ENCODE measurements at places on chromosomes 6 and 20.

DNA sequence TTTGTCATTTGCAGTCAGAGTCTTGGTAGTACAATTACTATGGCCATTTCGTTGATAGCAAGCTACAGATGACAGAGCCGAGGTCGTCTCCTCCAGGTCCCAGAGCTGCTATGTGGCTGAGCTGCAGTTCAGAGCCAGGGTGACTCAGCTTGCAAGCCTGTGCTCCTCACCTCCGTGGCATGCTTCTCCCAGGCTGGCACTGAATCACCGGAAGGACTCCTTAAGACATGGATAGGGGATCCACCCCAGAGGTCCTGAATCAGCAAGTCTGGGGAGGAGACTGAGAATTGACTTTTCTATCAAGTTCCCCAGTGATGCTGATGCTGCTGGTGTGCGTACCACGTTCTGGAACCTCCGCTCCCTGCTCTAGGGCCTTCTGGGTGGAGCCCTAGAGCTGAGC is 291.2 kb downstream of the CDH26 start:
- no peak for DNase-seq

- no peak for DNase-seq
Measured at GRCh38 chr20:53664121-53664520, 70.5 kb upstream of the ZNF217 start.

DNA sequence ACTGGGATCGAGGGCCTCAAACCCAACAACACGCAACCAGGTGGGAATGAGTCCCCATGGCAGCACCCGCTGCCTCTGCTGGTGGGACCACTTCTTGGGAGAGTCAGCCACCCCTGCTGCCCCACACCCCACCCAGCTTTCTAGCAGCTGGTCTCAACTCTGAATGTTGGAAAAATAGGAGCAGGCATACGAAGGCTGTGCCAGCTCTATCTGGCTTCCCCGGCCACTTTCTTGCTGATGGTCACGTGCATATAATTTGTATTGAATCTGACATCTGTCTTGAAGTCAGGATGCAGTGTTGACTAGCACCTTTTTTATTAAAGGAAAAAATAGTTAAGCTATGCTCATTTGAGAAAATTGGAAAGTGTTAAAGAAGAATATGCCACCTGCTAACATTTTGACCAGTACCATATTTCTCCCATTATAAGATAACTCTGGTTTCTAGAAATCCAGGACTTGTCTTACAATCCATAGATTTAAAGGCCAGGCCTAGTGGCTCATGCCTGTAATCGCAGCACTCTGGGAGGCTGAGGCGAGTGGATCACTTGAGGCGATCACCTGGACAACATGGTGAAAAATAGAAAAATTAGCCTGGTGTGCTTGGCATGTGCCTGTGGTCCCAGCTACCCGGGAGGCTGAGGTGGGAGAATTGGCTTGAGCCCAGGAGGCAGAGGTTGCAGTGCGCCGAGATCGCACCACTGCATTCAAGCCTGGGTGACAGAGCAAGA is 26.9 kb upstream of the MAPRE1 start:
- DNase-seq = no peak

DNA sequence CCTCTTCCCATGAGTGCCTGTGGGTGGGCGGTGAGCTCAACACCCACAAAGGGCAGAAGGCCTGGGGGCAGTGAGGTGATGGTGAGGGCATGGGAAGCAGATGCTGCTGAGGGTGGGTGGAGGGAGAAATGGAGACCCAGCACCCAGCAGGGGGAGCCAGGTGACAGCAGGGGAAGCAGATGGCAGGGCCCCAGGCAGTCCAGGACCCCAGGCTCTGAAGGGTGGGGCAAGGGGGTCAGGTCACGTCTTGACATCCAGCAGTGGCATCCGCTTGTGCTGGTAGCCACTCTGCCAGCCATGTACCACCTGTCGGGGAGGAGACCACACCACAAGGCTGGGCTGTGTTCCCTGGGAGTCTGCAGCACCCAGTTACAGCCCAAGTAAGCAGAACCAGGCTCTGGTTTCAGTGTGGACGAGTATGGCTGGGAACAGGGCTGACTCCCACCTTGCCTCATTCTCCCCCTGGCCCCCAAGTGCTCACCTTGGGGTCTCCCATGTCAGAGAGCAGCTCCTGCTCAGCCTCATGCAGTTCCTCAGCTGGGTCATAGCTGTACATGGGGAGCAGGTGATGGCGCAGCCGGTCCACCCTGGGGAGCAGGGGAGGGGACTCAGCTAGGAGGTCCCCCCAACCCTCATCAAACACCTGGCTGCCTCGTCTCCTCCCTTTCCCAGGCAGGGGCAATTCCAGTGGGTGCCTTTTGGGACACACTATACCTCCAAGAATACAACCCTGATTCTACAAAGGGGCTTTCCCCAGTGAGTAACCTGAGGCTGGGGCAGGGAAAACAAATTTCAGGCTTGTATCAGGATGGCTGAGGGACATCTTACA is 2.0 kb downstream of the SMIM29 start:
- DNase-seq = no peak

DNA sequence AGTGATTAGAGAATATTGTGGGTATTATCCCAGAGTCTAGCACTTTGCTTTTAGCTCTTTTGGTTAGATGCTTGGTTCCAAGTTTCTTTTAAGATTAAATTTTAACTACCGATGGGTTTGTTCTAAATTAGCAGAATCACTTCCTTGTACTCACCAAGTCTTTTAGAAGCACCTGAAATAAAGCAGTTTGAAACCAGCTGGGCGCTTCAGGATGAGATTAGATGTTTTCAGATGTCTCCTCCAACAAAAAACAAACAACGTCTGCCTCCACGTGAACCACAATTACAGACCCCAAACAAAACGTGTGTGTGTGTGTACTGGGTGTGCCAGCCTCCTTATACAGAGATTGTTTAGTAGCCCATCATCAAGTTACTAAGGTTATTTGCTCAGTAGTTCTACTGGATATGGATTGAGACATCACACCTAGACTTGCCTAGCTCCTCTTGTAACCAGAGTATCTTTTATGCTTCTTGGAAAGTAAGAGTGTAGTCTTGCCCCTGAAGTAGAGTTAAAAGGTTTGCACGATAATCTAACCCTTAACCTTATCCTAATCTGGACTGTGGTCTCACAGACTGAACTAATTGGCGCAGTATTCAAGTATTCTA is 2.3 kb downstream of the DSTN start:
- DNase-seq = no peak

GRCh38 chr20:21190869-21191268 is 65.0 kb downstream of the KIZ start:
- no peak for DNase-seq

- no peak for DNase-seq
Measured at GRCh38 chr20:43444107-43444506, 13.6 kb upstream of the SRSF6 start.

DNA sequence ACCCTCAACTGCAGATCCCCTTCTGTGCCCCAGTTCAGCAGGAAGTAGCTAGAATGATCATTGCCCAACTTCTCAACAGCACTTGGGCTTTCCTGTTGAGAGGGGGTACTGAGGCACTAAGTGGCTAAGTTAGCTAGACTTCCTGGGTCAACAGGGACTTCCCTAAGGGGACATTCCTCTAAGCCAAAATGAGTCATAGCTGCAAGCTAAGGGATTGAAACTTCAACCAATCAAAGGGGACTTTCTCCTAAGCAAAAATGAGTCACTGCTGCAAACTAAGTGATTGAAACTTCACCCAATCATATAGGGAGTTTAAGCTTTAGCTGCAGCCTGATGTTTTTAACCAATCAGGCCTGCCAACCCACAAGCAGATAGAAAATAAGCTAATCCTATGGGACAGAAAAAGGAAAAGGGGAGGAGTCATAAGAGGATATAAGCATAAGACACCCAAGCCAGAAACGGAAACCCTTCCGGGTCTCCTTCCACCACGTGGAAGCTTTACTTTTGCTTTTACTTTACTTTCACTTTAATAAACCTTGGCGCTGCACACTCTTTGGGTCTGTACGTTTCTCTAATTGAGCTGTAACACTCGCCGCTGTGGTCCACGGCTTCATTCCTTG is 659.0 kb upstream of the HS3ST5 start:
- DNase-seq = no peak

Measured in stimulated activated CD8-positive, alpha-beta memory T cell treated with anti-CD3 and anti-CD28 coated beads, Interleukin-4, amount 100 ng/mL, for 1 hour (primary cell).